GM13977 (cell line): ENCODE measurements at places on chromosomes 3 and 15.

GRCh38 chr15:98322581-98322980 lies 325.8 kb upstream of the IGF1R start:
- no peak for DNase-seq

GRCh38 chr3:1442271-1442670 lies 349.4 kb downstream of the CNTN6 start:
- DNase-seq: no peak

DNA sequence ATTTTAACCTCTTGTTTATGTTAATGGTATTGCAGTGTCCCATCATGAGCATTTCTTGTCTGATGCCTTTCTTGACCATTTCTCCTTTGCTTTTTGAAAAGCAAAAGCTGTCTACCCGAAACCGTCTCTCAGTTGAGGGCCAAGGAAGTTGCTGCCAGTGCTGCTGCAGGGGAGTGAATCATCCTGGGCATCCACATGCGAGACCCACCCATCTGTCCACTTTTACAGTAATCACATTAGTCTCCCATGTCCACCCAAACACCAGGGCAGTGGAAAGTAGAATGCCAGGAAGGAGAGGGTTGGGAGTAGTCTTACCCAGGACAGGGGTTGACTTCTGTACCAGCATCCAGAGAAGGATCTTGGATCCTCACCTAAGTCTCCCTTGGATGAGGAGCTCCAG lies 48.6 kb upstream of the TEX264 start:
- no peak for DNase-seq

GRCh38 chr3:194556086-194557056 lies 69.6 kb upstream of the ATP13A3 start:
- DNase-seq: no peak

GRCh38 chr3:98272126-98272525 lies 8.1 kb downstream of the OR5H6 start:
- no peak for DNase-seq

DNA sequence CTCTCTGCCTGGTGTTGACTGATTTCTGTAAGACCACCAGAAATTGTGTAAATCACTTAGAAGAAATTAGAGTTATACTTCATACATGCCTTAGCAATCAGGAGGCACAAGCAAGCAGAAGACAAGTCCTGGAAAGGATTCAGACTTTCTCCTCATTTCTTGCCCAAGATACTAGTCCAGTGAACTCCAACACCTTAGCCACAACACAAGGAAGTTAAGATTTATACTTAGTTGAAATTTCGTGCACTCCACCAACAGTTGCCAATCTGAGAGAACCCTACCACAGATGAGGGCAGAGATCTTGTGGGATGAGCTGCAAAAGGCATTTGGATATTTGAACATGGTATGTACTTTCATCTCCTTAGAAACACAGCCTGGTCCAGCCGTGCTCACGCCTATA lies 2.3 kb downstream of the P3H2 start:
- no peak for DNase-seq

DNA sequence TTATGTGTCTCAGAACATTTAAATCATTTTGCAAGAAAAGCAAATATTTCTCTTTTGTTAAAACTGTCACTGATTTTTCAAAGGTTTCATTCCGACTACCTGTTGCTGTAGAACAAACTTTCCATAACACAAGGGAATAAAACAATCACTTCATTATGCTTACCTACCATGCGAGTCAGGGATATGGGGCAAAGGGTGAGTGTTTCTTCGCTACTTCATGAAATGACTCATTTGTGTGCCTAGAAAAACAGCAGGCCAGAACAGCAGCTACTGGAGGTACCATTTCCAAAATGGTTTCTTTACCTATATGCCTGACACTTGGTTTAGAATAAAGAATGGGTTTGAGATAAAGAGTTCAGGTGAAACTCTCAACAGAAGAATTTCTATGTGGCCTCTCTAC lies 712.5 kb downstream of the PLOD2 start:
- DNase-seq: no peak
